ENCODE measurements at places on chromosomes 1 and 21. TPM values are rescaled to one million over a fixed set of nuclear protein-coding genes. Genes with fewer than 3 reads are reported as not detected.

- H3K36me3 ChIP-seq, result no peaks in the 10 kb centered on the region
- no peak for DNase-seq
- no peak overlapping the region for H3K4me3 ChIP-seq
Measured at GRCh38 chr1:230313453-230314141, 112.5 kb downstream of the PGBD5 start.

- H3K27ac ChIP-seq, result no peak overlapping the region
- no peaks in the 10 kb centered on the region for H3K27me3 ChIP-seq
- no peaks in the 10 kb centered on the region for H3K4me1 ChIP-seq
- no peaks in the 10 kb centered on the region for H3K36me3 ChIP-seq
Measured at GRCh38 chr1:13735168-13735930, 35.4 kb downstream of the PRDM2 start.

- no peaks in the 10 kb centered on the region for H3K36me3 ChIP-seq
- no peaks in the 10 kb centered on the region for H3K27me3 ChIP-seq
- H3K27ac ChIP-seq, result no peak overlapping the region
- no peak for DNase-seq
Measured at GRCh38 chr1:96544051-96544830, 177.3 kb upstream of the PTBP2 start.

- no peaks in the 10 kb centered on the region for H3K27me3 ChIP-seq
- no peak overlapping the region for H3K27ac ChIP-seq
- DNase-seq, result no peak
- H3K4me1 ChIP-seq, result peaks cover 6% of the 10 kb centered on the region
- H3K36me3 ChIP-seq, result no peaks in the 10 kb centered on the region
Measured at GRCh38 chr1:244096066-244096610, 45.1 kb downstream of the ZBTB18 start.

DNA sequence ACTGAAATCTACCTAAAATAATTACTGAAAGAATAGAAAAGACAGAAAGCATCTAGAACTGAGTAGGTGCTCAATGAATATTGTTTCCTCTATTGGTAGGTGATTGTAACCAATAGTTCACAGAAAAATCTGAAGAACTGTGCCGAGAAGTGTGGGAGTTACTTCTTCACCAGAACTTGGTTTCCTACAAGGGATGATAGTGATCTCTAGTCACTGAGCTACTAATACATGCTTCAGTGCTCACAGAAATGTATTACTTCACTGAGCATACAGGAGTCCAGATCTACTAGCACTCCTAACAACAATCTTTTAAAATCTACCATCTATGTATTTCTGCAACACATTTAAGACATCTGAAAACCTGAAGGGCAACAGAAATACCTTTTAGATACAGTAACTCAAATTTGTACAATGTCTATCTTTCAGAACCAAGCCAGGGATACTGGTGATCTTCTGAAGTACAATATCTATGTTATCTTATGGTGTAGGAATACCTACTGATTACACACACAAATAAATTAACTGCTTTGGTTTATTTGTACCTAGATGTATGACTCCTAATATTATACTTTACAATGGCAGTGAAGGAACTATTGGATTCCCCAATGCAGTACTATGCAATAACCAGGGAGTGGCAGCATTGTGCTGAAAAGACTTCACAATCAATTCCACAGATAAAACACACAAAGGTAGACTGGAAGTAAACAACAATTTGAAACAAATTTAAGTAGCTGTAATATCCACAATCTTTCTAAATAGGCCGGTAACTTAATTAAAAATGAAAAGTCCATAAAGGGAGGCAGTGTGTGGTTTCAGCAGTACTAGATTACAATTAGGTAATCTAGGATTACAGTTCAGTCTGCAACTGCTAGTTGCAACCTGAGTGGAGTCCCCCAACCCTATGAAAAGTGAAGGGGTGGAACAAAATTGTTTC lies 243.0 kb downstream of the SLC45A1 start:
- H3K4me1 ChIP-seq, result no peaks in the 10 kb centered on the region
- no peaks in the 10 kb centered on the region for H3K36me3 ChIP-seq
- no peak for DNase-seq

DNA sequence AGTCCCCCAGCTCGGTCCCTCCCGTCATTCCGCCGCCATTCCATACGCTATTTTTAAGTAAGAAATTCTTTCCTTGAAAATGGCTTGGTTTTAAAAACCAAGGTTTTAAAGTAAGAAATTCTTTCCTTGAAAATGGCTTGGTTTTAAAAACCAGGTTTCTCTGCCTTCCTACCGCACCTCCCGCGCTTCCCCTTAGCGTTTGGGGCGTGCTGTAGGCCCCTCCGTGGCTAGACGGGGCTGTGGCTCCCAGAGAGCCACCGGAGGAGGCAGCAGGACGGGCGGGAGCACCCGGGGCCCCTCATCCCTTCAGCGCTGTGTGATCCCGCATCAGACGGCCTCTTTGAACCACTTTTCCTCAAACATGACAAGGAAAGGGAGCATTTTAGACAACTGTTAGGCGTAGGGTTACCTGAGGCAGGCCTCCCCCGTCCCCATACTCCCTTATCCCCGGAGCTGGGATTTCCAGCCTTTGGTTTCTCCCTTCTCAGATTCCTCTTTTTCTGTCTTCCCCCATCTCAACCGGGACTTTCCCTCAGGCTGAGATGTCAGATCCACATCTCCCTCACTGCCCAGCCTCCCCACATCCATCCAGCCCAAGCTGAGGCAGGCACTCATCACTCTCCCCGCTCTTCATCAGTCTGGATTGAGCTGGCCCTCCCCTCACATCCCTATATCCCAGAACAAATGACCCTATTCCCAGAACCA lies 541 bp upstream of the CD58 start:
- H3K4me3 ChIP-seq, result peak overlapping the region; percentile 95
- no peaks in the 10 kb centered on the region for H3K36me3 ChIP-seq
- H3K27me3 ChIP-seq, result no peaks in the 10 kb centered on the region

DNA sequence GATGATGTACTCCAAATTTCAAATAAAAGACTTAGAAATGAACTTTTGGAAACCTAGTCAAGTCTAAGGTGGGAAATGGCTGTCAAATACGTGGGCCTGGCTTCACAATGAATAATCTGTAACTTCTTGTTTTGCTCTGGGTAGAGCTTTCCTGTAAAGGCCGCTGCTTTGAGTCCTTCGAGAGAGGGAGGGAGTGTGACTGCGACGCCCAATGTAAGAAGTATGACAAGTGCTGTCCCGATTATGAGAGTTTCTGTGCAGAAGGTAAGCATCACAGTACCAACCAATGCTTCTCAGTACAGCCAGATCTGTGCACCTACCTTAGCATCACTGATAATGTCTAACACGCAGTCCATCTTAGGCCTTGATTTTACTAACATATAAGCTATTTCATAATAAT lies 73.6 kb downstream of the TPR start:
- no peaks in the 10 kb centered on the region for H3K27me3 ChIP-seq
- H3K4me1 ChIP-seq, result peaks cover 4% of the 10 kb centered on the region
- H3K36me3 ChIP-seq, result no peaks in the 10 kb centered on the region
- no peak for DNase-seq
- no peak overlapping the region for H3K27ac ChIP-seq

The PTGER3 gene
- total RNA-seq, result 4.6 TPM

The SPRR1B gene
- not detected for total RNA-seq

The SAMD11 gene
- total RNA-seq, result 1.7 TPM

The CFAP107 gene
- not detected for total RNA-seq

All from heart right ventricle (tissue), 16 donors.